ENCODE measurements at places on chromosomes 1 and 21.

- DNase-seq = peak; percentile 76
These were observed 3.1 kb upstream of the NCF2 start for GRCh38 chr1:183593356-183593755.

GRCh38 chr1:45621895-45622523, 1.8 kb downstream of the CCDC17 start:
- no peak for DNase-seq

- DNase-seq = no peak
These were observed 1057.9 kb downstream of the AMY1C start for GRCh38 chr1:104807590-104807989.

- no peak for DNase-seq
These were observed 60.2 kb upstream of the CFAP126 start for GRCh38 chr1:161427733-161428516.

DNA sequence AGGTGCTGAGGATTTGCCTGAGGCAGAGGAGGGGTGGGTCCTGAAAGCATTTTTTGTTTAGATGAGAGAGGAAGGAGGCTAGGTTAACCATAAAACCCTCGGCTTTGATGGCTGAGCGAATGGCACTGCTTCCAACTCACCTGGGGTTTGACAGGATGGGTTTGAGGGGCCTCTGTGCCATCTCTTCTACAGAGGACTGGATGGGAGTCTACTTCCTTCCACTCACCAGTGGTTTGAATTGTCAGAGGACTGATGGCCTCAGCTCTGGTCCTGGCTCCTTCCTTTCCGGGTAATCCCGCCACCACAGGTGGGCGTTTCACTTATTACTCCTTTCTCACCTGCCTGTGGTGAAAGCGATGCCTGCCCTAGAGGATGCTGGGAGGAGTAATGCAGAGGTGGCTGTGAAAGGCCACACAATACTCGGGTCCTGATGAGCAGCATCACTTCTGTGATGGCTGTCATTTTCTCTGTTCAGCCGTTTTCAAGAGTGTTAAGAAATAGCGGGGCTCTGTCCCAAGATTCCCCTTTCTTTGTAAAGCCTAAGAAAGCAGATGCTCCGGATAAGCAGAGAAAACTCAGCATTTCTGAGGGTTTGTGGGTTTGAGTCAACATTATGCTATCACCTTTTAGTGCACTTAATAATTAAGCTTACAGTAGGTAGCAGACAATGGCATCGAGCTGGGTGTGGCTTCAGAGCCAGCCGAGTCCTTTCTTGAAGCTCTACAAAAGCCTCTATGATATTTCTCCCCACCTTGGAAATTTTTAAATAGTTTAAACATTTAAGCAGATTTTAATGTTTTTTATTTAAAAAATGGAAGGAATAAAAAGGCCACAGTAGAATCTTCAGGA, 220.7 kb downstream of the HLX start:
- DNase-seq = no peak

- no peak for DNase-seq
These were observed 102.8 kb upstream of the SAMD11 start for GRCh38 chr1:820962-821361.

GRCh38 chr21:42350318-42350910, 380 bp downstream of the TFF2 start:
- DNase-seq = no peak

Measured in Kasumi-1 (cell line).